Hypothalamus (tissue), 51 donors: ENCODE measurements at places on chromosomes 6 and 20.

- DNase-seq, result no peak
These were observed 97.2 kb downstream of the LMBRD1 start for GRCh38 chr6:69699655-69700054.

GRCh38 chr20:19710336-19711120, 47.5 kb upstream of the RIN2 start:
- DNase-seq, result no peak

DNA sequence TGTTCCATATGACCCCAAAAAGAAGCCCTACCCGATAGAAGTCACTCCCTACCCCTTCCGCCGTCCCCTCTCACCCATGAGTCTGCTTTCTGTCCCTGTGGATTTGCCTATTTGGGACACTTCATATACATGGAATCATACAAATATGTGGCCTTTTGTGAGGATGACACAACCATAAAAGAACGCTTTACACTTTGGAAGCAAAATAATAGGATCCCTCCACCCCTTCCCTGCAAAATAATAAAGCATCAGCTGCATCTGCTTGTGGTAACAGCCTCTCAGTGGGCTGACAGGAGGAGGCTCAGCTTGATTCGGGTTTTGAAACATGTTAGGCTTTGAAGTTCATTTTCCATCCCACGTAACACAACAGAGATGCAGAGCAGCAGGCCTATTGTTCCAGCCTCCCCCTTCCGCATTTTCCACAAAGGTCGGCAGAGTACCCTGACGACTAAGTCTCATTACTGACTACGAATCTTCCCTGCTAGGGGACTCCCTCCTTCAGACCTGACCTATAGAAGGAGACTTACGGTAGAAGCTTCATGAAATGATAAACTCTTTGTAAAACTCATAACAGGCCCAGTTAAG, 99.1 kb downstream of the ALDH8A1 start:
- DNase-seq, result no peak

GRCh38 chr6:144847916-144848315, 562.8 kb downstream of the UTRN start:
- no peak for DNase-seq

DNA sequence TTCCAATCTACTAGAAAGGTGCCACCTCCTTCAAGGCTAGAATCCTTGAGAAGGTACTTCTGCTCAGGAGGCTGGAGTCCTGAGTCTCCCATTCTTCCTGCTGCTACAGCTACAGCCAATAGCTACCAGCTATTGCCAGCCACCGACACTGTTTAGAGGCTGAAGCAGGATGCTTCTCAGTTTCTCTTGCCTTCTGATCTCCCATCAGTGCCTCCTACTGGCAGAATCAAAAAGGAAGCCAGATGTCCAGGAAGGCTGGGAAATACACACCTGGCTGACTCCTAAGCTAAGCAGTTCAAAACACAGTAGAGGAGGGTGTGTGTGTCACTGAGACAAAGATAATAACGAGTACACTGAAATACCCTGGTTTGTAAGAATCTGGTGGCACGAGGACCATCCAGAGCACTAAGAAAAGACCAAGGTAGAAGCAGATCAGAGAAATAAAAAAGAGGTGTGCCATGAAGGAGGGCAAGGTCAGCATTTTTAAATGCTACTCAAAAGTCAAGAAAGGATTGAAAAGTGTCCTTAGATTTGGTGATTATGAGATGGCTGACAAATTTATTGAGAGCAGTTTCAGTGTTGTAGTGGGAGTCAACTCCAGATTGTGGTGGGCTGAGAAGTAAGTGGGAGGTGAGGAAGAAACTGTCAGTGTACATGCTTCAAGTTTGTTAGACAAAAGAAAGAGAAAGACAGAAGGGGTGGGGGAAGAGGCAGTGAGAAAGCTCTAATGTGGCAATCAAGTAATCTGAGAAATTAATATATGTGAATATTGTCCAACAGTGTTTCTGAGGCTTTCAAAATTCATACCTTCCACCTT, 2.3 kb upstream of the HLA-DMA start:
- no peak for DNase-seq
